ENCODE measurements at places on chromosomes 11 and 22.

DNA sequence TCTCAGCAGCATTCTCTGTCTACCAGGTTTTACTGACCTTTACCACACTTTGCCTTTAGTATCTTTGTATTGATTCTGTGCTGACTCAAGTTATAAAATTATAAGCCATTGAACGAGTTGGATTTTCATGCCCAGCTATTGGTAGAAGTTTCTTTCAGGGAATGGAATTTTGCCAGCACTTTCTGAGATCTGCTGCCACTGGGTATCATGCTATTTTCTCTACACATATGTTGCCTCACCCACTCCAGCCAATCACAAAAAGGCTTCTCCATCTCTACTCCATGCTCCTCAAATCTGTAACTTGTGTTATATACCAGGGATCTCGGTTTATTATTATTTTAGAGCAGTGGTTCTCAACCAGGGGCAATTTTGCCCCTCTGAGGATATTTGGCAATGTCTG lies 25.2 kb downstream of the C11orf96 start:
- DNase-seq = no peak

DNA sequence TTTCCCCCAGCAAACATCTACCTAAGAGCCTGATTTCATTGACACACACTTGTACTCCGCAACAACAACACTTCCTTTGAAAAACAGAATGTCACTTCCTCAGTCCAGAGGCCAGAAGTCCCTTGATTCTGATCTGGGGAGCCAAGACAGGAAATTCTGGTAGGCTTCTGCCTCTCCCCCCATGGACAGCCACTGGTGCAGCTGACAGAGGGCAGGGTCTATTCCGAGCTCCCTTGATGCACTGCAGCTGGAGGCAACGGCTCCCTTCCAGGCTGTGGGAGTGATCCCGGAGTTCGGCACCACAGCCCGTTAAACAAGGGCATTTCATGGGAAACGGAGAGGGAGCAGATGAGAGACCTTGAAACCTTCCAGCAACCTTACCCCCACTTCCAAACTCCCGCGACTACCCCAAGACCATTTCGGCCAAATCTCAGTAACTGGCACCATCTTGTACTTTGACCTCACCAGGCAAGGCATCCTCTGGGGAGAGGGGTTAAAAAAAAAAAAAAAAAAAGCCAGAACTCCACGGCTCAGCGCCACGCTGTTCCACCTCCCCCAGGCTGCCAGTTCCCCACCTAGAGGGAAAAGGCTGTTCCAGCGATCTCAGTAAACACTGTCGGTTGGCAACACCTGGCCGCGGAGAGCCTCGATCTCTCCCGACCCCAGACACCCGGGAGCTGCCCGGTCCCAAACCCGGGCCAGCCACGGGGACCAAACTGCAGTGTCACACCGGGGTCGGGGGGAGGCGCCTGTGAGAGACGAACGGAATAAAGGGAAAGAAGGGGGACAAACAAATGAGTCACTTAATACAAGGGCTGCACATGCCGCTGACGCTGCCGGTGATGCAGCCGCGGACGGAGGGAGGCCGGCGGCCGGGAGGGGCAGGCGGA lies 1.1 kb downstream of the GAB2 start:
- DNase-seq = peak; percentile 37

GRCh38 chr11:93244018-93244417 lies 46.2 kb upstream of the SLC36A4 start:
- no peak for DNase-seq

- no peak for DNase-seq
Measured at GRCh38 chr11:69376155-69377028, 82.4 kb downstream of the MYEOV start.

DNA sequence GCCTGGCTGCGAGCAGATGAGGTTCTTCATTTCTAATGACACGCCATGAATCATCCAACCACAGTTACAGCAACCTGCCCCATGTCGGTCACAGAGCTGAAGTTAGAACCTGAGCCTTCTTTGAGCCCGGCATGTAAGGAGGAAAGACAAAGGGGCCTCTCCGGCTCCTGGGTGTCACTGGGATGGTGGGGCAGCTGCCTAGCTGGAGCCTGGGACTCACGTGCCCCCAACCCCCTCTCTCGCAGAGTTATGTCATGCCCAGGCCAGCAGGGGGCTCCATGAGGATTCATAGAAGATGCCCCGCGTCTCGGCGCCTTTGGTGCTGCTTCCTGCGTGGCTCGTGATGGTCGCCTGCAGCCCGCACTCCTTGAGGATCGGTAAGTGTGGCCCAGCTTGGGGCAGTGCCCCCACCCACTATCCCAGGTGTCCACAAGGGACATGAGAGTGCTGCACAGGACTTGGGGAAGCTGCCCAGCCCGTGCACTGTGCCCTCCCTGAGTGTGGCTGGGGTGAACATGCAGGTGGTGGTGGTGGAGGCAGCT lies 148.5 kb downstream of the GRIK4 start:
- DNase-seq = no peak

DNA sequence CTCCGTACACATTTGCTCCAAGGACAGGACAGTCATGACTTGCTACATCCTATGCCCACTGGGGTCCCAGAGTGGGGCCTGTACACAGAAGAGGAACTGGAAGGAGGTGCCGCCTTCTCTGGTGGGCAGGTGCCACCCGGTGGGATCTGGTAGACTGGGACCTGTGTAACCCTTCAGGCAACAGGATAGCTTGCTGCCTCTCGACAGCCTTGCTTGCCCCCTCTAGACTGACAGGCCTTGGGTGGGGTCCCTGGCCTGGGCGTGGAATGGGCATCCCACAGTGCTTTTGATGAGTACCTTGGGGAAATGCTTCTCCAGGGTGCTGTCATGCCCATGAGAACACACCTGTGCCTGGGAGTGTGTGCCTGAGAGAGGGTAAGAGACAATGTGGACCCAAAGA lies 15.8 kb downstream of the SHANK3 start:
- DNase-seq = no peak

DNA sequence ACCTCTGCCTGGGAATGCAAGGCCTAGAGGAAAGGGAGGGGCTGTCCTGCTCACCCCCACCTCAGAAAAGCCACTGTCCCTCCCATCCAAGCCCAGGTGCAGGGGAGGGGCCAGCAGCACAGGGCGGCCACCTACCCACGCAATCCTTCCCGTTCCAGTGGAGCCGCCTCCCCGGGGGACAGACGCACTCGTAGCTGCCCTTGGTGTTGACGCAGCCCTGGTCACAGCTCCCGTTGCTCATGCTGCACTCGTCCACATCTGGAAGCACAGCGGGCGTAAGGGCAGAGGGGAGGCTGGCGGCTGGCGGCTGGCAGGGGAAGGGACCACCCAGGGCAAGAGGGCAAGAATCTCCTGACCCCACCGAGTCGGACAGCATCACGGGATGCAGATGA lies 40.3 kb upstream of the TTLL12 start:
- no peak for DNase-seq

GRCh38 chr22:32378707-32379272 lies 21.1 kb downstream of the RFPL3 start:
- no peak for DNase-seq

DNA sequence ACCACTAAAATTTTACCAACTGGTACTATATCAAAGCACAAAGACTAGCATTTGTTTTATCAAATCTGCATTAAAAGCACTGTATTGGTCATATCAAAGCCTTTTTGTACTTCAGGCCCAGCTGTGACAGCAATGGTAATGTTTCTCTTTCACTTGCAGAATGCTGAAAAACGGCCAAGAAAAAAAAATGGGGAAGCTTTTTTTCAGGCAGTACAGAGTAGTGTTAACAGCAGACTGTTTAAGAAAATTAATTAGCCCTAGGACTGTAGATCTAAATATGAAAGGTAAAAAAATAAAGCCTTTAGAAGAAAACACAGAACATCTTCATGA lies 33.3 kb downstream of the DENND5A start:
- no peak for DNase-seq

DNA sequence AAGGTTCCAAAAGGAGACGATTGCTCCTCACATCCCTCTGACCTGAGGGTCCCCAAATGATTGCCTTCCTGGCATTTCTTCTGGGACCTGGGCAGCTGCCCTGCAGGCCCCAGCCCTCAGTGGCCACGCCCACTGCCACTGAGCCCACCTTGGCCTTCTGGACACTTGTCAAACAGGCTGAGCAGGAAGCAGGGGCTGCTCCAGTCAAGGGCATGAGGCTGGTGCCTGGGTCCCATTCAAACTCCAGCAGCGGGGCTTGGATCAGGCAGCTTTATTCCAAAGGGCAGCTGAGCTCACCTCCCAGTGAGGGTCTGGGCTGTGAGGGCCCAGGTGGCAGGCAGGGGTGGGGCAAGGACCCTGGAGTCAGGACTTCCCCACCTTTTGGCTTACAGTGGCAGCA lies 13.6 kb downstream of the KCTD17 start:
- DNase-seq = no peak

DNA sequence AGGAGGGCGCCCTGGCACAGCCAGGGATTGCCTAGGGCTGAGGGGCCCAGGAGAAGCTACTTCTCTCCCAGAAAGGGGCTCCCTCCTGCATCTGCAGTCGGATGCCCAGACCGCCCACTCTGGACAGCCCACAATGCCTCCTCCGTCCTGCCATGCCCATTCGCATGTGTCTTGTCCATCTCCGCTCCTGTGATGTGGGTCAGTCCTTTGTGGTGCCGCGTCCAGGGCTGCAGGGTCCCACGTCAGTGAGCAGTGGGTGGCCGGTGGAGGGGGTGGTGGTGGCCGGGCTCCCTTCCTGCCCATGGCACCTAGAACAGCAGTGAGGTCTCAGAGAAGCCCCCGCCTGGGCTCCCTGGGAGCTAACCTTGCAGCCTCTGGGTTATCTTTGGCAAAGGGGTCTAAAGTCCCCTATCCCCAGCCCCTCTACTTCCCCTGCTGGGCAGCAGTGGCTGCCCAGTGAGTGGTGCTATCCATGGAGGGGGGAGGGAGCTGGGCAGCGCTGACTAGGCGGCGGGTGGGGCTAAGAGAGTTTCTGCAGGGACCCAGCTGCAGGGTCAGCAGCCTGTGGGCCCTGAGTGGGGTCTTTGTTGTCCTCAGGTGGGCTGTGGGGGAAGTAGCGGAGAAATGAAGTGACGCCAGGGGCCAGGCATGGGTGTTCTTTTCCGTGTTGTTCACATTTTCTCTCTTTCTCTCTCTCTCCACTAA lies 41.1 kb downstream of the KCNC1 start:
- no peak for DNase-seq

- DNase-seq = peak; percentile 25
Measured at GRCh38 chr11:66579017-66579606, 10.7 kb upstream of the CTSF start.

- no peak for DNase-seq
Measured at GRCh38 chr22:47131632-47132427, 369.4 kb downstream of the TBC1D22A start.

GRCh38 chr11:73376160-73376802 lies at the start of gene RELT:
TSS of gene RELT (plus strand) at chr11:73376399. CDS start at chr11:73389137, 12,738 bp downstream.
- no peak for DNase-seq

DNA sequence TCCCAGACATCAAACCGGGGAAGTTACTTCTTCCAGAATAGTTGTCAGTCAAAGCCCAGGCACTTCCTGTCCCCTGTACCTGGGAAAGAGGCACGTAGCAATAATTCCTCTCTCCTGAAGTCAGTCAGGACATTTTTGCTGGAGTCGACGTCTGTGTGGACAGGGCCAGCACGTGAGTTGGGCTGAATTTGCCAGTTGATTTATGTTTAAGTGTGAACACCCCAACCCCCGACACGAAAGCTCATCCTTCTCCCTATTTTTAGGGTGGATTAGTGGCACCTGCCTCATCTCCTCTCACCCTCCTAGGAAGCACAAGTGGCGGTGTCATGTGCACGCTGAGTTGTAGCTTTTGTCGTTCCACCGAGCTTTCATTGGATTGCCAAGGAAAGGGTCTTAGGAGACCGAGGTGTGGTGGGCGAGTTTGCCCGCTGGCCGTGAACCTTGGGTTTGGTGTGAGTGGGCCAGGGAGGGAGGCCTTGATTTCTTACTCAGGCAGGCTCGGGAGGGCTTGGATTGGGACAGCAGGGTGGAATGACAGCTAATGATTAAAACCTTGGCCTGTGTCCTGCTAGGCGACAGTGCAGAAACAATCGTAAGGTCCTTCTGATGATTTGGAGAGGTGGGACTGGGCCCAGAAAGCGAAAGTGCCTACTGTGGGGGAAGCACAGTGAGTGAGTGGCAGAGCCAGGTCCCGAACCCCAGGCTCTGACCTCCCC lies 87.0 kb upstream of the CRYBB3 start:
- DNase-seq = no peak

DNA sequence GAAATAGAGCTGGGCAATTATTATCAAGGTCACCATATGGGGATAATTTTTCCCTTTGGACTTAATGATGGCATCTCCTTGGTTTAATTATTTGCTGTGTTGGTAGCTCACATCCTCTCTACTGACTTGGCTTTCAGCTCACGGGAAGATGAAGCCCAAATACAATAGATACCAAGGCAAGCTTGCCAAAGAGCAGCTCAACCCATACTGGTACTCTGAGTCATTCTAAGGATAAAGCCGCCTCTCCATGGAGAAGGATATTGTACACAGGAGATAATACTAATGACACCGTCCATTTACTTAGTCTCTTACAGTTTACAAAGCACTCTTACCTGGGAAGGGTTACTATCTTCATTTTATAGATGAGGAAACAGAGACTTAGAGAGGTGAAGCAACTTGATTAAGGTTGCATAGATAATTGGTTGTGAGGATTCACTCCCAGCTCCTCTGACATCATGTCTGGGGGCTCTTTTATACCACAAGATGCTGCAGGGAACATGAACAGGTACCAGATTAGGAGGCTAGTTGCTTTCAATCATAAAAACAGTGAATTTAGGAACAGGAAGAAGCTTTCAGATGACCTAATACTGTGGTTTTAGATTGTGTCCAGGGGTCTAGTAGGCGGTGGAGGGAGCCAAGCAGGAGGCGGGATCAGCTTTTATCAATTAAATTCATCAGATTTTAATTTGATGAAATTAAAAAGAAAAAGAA lies 48.3 kb upstream of the PICALM start:
- no peak for DNase-seq

DNA sequence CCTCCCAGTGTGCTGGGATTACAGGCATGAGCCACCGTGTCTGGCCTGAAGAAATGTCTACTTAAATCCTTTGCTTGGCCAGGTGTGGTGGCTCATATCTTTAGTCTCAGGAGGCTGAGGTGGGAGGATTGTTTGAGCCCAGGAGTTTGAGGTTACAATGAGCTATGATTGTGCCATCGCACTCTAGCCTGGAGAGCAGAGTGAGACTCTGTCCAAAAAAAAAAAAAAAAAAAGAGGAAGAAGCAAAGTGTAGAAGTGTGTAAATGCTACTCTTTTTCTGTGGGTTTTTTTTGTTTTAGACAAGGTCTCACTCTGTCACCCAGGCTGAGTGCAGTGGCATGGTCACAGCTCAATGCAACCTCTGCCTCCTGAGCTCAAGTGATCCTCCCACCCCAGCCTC lies 6.4 kb upstream of the ATG16L2 start:
- DNase-seq = no peak
